ENCODE measurements at places on chromosomes 6 and 20.

- no peak for DNase-seq
Observed at GRCh38 chr20:61966492-61967244, 99.0 kb downstream of the TAF4 start.

DNA sequence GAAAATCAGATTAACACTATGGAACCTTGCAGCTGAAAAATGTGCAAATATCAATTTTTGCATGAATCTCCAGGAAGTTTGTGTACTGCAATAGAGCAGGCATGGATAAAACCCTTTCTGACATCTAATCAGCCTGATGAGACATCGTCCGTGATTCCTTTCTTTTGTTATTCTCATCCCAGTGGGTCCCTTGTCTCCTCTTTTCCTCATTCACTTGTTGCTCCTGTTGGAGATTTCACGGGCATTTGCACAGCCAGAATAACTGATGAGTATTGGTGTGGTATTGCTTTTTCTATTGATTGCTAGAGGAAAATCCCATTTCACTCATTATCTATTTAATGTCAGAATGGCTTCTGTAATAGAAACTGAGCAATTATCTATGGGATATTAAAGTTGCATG, 39.9 kb downstream of the SCGN start:
- DNase-seq: no peak

- DNase-seq: no peak
Observed at GRCh38 chr20:58993332-58994248, 12.5 kb downstream of the NELFCD start.

DNA sequence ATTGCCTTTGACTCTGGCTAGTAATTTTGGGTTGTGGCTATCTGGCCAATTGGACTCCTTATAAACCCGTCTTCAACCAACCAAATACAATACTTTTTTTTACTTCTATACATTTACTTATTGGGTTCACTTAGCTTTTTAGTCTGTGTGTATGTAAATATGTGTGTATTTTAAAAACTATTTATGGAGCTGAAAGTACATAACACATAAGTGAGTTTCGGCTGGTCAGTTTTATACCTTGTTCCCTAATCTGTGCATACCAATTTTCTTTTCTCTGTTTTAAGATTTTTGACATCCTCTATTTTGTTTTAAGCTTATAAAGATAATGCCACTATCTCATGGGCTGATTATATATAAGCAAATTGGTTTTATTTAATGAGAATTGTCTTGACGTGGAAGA, 129.5 kb downstream of the LRRC1 start:
- no peak for DNase-seq

GRCh38 chr20:46694484-46694883, 5.2 kb upstream of the TP53RK start:
- DNase-seq: peak; percentile 6

DNA sequence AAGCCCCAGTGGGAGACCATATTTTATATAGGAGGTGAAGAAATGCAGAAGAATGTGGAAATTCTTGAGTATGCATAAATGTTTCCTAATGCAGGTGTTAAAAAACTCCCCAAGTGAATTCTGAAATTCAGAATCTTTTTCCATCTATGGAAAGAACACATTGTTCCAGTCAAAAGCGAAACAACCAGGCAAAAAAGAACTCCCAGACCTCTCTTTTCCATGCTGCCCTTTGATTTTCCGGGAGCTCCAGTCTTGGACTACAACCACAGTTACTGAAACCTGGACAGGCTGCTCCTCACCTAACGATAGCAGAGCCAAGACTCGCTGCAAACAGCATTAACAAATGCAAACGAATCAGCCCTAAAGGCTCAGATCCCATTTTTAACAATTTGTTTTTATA, 108.7 kb upstream of the CNKSR3 start:
- no peak for DNase-seq

DNA sequence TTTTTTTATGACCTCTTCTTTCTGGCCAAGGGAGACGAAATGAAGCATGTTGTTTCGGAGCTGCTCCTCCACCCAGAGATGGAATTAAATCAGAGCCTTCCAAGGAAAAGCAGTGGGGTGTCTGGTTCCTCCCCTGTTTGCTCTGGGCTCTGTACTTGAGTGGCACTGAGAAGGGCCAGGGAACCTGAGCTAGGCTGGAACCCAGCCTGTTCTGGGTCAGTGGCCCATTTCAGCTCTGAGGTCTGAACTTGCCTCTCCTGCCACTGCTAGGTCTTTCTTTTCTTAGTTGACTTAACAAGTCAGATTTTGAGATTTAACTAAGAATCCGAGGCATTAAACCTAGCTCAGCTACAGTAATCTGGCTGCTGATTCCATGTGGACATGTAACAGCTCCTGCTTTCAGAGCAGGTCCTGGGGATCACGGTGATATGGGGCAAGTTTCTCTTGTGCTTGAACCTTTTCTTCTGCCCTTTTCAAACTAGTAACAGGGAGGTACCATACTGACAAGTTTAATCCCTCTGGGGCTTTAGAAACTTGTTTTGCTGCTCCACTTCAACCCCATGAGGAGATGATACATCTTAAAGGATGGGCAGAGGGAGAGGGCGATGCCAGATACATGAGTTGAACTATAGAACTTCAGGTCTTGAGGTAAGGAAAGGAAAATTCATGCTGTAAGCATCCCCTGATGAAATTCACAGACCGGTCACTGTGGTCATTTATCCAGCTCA, 101.1 kb downstream of the SLC24A3 start:
- DNase-seq: no peak

GRCh38 chr20:24987244-24987643, 5.3 kb downstream of the APMAP start:
- DNase-seq: no peak

All from ACHN (cell line).